Stimulated activated CD8-positive, alpha-beta memory T cell treated with anti-CD3 and anti-CD28 coated beads, Interleukin-2, amount 100 ng/mL, for 1 hour (primary cell): ENCODE measurements at places on chromosomes 11 and 22.

GRCh38 chr11:75539459-75540334, 14.0 kb upstream of the GDPD5 start:
- no peak for DNase-seq

- no peak for DNase-seq
Measured at GRCh38 chr11:107731941-107732688, 20.3 kb upstream of the SLN start.

GRCh38 chr11:1472180-1473005, 14.2 kb downstream of the MOB2 start:
- DNase-seq, result no peak

DNA sequence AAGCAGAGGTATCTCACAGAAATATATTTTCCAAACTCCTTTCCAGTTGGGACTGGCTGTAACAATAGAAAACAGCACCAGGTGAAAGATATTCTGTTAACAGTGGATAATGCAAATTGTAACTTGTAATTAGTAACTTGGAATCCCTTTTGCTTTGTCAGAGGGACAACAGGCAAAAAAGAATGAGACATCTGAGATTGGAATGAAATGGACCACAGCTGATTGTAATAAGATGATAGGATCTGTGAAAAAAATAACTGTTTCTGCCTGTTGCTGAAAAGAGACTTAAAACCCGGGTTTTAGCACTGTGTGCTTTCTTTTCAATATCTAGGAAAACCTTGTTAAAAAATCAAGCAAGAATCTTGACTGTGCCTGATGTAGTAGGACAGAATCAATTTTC, 655.7 kb downstream of the METTL15 start:
- DNase-seq, result no peak

- no peak for DNase-seq
Measured at GRCh38 chr11:119729951-119730613, 1.1 kb upstream of the NECTIN1 start.

GRCh38 chr22:20486229-20486628, 9.4 kb downstream of the KLHL22 start:
- DNase-seq, result no peak

- no peak for DNase-seq
Measured at GRCh38 chr11:130834886-130835285, 81.4 kb downstream of the SNX19 start.

DNA sequence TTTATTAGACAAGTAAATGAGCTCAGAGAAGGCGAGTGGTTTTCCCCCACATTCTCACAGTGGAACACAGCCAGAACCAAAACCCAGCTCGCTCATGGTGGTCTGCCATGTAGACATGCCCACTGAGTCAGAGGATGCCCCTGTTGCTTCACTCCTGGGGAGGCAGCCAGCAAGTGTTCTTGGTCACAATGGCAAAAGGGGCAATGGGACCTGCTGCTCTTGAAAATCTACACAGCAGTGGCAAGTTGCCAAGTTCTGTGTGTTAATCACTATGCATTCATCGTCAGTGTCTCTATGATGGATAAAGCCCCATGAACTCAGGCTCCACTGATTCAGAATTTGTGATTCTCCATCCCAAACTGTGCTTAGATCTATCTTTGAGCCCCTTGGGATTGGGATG, 64.7 kb upstream of the TBCEL start:
- no peak for DNase-seq

DNA sequence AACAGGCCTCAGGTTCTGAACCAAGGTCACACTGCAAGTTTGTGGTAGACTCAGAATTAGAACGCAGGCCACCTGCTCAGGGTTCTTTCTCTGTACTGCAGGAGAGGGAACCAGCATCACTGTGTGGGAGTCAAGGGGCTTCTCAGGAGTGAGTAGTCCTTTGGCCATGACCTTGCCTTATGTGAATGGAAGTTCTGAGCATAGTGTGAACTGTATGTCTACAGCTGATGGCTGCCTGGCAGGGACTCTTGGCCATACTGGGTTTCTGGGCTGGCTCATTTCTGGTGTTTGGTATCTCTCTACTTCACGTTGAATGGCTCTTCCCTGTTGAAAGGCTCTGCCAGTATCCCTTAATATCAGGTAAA, 40.1 kb upstream of the TUB start:
- DNase-seq, result no peak

DNA sequence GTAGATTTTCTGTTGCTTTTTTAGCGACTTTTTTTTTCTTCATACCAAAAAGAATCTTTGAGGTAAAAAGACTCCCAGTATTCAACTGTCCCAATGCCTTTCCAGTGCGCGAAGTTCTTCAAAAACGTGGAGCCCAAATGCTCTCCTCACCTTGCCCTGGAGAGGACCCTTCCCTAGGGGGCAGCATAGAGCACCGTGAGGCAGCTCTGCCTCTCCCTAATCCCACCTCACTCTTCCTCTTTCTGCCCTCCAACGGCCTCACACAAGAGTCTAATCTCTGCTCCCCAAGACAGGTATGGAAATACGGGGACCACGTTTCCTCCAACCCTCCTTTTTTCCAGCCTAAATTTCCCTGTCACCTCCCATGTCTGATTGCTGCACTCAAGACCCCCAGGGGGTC, 117.5 kb upstream of the ALX4 start:
- no peak for DNase-seq

- DNase-seq, result no peak
Measured at GRCh38 chr11:124174001-124174583, 9.1 kb upstream of the OR10D3 start.

DNA sequence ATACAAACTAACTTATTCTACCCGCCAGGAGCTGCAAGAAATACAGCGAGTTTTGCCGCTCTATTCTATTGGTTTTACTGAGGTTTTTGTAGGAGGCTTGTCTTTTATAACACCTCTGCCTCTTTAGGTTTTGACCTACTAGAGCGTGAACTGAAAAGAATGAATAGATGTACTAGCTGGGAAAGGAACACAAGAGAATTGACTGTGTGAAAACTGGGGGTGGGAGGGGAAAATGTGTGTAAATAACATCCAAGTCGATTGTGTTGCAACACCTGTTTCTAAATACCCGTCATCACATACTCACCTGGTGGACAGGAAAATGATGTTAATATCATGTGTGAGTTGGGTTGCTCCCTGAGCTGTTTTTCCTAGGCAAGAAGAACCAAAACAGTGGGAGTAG, 12.9 kb upstream of the JHY start:
- DNase-seq, result no peak

DNA sequence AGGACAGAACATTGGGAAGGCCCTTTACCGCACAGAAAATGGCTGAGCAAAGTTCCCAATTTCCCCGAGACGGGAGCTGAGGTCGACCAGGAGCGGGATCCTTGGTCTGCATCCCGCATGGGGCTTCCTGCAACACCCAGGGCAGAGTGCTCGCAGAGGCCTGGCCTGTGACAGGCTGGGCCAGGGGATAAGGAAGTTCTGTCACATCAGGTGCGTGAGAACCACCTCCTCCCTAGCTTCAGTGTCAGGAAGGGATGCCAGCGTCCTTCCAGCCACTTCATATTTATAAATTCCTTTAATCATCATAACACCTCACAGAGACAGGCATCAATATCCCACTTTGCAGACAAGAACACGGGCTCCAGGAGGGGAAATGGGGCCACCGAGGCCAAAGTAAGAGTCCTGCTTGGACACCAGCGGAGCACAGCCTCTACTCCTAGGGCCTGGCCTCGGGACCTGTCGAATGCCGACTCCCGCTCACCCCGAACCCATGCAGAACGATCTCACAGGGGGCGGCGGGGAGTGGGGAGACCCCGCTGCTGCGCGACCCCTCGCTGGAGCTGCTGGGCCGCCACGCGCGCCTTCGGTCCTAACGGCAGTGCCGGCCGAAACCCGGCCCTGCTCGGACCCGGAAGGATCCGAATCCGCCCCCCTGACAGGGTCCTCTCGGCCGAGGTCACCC, 532 bp downstream of the BET1L start:
- DNase-seq, result no peak

- no peak for DNase-seq
Measured at GRCh38 chr11:61023086-61023965, 51.8 kb downstream of the CD6 start.

DNA sequence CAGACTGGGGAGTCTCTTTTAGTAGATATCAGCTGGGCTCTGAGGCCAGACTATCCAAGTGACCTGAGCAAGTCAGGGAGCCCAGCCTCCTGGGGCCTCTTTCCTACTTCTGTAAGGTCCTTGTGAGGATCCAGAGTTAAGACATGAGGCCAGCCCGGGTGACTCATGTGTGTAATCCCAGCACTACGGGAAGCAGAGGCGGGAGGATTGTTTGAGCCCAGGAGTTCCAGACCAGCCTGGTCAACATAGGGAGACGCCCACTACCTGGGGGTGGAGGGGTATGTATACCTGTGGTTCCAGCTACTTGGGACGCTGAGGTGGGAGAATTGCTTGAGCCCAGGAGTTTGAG, 36.9 kb upstream of the POLA2 start:
- DNase-seq, result no peak

GRCh38 chr11:2419638-2420501, 19.3 kb downstream of the TSSC4 start:
- DNase-seq, result peak; percentile 37

DNA sequence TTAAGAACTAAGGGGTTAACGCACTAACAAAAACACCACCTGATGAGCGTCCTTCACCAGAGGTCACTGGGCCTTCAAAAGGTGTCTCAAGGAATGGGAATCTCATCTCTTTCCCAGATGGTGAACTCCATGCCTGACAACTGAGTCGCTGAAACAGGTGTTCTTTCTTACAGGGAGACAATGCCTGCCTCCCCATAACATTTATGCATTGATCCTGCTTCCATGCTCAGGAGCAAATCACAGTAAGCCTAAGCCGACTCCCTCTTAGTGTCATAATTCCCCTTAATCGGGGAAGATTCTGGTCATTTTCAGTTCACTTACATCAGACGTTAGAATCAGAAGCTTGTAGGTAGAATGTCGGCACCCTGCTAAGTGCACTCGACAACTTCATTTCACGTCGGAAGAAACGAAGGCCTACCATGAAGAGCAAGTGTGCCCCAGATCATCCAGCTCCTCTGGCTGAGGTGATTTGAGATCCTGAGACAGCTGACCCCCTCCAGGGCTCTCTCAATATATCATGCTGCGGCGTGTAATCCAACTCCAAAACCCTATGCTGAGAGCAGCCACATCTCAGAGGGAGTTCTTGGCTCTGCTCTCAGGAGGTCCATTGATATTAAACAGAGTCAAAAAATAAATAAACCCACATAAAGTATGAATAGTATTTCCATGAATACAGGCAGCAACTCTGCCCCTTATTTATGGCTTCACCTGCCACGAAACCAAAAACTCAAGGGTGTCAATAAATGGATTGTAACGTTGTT, 163.1 kb downstream of the LARGE1 start:
- DNase-seq, result no peak

DNA sequence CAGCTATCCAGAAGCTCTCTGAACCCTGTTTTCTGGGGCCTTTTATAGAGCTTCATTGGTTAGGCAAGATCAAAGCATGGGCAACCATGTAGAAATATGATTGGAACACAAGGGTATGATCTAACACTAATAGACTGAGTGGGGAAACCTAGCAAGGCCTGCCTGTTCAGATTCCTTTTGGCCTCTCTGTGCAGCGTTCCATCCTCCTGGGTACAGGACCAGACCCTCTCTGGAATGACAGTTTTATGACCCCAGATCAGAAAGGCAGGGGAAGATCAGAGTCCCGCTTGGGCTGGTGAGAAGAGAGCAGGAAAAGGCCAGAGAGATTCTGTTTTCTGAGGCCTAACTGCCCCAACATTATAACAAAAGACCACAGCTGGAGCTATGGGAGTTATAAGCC, 36.7 kb upstream of the VWA5A start:
- DNase-seq, result no peak

DNA sequence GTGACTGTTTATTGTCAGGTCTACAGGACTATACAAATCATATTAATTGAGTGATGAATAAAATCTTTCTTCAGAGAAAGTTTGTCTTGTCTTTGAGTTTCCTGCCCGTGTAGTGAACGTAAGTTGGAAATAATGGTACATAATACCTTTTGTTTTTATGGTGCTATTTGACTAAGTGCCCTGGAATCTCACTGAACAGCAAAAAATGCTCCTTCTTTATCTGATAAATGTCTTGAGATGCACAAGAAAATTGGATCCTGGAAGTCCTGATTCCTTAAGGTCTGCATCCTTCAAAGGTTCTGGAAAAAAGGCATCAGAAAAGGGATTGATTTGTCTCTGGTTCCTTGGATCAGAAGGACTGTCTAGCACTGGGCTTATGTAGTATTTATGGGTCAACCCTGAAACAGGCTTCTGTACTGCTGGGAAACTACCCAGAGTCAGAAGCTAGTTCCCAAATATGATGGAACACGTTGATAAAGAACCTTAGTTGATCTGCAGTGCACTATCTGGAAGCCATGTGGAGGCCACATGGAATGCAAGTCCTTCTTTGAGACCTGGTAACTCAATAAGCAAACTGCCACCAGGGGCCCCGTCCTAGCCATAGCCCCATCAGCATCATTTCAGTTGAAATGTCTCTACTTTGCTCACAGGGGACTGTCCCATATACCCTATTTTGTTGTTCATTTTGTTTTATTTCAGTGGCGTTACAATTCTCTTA, 100.6 kb upstream of the CD44 start:
- DNase-seq, result no peak

GRCh38 chr11:8886322-8886721, 24.7 kb upstream of the AKIP1 start:
- DNase-seq, result no peak

DNA sequence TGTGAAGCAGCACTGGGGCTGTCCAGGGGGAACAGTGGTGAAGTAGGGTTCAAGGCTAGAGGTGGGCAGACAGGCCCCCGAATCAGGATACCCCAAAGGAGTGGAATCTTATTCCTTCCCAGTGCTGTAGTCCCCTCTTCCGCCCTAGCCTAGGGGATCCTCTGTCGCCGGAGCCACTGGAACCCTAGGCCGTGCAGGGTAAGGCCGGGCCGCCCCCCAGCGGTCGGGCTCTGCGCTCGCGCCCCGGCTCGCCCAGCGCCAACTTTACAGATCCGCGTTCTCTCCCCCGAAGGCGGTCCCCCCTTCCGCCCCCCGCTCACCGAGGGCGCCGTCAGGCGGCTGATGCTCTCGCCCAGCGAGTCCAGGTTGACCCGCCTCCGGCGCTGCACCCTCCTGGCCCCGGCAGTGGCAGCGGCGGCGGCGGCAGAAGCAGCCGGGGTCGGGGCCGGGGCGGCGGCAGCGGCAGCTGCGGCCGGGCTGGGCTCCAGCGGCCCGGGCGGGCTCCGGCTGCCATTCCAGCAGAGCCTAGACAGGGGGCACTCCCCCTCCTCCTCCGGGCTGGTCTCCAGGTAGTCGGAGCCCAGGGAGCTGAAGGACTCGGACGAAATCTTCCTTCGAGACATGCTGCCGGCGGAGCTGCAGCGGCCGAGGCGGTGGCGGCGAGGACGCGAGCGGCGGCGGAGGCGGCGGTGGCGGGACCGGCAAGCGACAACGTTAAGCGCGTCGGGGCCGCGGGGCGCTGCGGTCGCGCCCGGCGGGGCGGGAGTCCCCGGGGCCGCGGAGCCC, 650 bp downstream of the GUCY1A2 start:
- no peak for DNase-seq

DNA sequence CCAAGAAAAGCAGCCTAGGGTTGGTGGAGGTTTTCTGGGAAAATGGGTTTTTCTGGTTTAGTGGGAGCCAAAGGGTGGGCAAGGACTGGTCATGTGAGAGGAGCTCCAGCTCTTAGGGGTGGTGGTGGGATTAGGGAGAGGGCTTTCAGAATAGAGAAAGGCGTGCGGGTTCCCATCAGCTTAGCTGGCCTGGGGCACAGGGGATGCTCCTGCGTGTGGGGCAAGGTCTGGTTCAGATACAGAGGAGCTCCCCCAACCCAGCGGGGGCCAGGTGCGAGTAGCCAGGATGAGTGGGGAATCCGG, 644 bp downstream of the TMEM134 start:
- DNase-seq, result no peak
